Activated naive CD4-positive, alpha-beta T cell treated with anti-CD3 and anti-CD28 coated beads for 36 hours (primary cell): ENCODE measurements at places on chromosomes 1 and 21. TPM values are rescaled to one million over a fixed set of nuclear protein-coding genes. Genes with fewer than 3 reads are reported as not detected.

- no peak for DNase-seq
- H3K27ac ChIP-seq = no peak overlapping the region
- peaks cover 17% of the 10 kb centered on the region for H3K27me3 ChIP-seq
Measured at GRCh38 chr1:50271337-50271736, 151.9 kb downstream of the DMRTA2 start.

GRCh38 chr1:156193488-156194299 is at the start of gene SLC25A44:
Gene SLC25A44, plus strand, starts transcription at chr1:156194104. Its CDS starts 5,744 bp downstream, at chr1:156199848.
- peak within 1 kb of the TSS; percentile 74 for H3K27ac ChIP-seq
- peaks cover 59% of the 10 kb centered on the region for H3K4me1 ChIP-seq
- H3K36me3 ChIP-seq = peaks cover 41% of the 10 kb centered on the region

OR2T29 gene
- total RNA-seq = not detected

DNA sequence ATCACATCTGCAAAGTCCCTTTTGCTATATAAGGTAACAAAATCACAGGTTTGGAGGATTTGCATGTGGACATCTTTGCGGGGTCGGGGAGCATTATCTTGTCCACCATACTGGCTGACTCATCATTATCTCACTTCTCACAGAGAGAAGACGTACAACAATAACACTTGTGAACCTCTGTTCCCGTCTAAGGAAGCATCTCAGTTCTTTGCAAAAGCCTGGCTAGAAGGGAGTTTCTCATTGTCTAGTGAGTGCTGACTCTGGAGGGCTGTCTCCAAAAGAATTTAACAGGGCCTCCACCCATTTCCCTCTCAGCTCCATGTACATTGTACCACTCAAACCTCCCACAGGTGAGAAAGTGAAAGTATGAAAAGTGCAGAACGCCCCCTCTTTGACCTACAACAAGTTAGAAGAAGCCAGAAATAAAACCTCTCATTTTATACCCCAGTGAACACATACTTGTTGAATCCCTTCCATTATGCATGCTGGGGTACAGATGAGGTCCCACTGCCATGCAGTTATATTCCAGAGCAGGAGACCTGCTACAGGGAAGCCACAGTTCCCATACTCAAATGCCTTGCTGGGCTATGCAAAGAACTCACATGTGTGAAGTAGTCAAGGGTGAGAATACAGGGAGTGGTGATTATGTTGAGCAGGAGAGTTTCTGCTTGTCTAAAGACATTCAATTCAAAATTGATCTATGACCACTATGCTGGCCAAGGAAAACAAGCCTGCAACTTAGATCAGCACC is 121.7 kb upstream of the PRDX6 start:
- no peak overlapping the region for H3K4me3 ChIP-seq
- no peaks in the 10 kb centered on the region for H3K27me3 ChIP-seq
- H3K4me1 ChIP-seq = peaks cover 27% of the 10 kb centered on the region
- peaks cover 16% of the 10 kb centered on the region for H3K36me3 ChIP-seq
- H3K27ac ChIP-seq = no peak overlapping the region

DNA sequence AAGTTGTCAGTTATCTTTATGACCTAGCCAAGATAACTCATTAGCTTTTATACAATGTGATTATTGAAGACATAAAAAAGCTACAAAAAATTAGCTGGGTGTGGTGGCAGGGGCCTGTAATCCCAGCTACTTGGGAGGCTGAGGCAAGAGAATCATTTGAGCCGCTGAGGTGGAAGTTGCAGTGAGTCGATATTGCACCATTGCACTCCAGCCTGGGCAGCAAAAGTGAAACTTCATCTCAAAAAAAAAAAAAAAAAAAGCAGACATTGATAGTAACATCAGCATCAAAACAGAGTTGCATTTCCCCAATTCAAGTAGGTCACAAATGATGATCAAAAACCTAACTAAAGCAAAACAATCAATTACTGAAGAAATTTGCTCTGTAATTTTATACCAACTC is 191.4 kb downstream of the PTGER3 start:
- H3K27ac ChIP-seq = no peak overlapping the region
- no peaks in the 10 kb centered on the region for H3K4me1 ChIP-seq

WDR64 gene
- total RNA-seq = not detected

- no peak for DNase-seq
- H3K27ac ChIP-seq = no peak overlapping the region
- no peak overlapping the region for H3K4me3 ChIP-seq
- no peaks in the 10 kb centered on the region for H3K36me3 ChIP-seq
- peaks cover 9% of the 10 kb centered on the region for H3K4me1 ChIP-seq
Measured at GRCh38 chr1:7899741-7900140, 40.9 kb downstream of the TNFRSF9 start.

DNA sequence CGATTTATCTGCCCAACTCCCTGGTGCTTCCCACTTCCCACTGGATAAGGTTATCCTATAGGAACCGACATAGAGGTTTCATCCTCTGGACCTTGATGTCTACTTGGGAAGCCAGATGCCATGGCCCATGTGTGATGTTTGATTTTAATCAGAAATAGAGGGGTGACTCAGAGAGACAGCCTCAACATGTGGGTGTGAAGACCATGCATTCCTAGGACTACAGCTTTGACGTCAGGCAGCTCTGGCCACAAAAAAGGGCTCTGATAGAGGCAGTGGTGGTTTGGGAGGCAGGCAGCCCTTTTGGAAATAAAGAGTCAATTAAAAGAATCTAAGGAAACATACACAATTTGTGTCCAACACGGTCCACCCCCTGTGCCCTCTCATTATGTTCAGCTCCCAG is 5.2 kb upstream of the SH2D2A start:
- peaks cover 25% of the 10 kb centered on the region for H3K4me1 ChIP-seq
- no peaks in the 10 kb centered on the region for H3K27me3 ChIP-seq
- no peak overlapping the region for H3K4me3 ChIP-seq
- no peaks in the 10 kb centered on the region for H3K36me3 ChIP-seq
